Breast epithelium (tissue), 4 donors: ENCODE measurements at places on chromosomes 1 and 21. TPM values are rescaled to one million over a fixed set of nuclear protein-coding genes. Genes with fewer than 3 reads are reported as not detected.
A peak's percentile ranks its signal among the peaks of the same experiment; 100 is the strongest.

GRCh38 chr21:43585924-43586413, 73.3 kb downstream of the HSF2BP start:
- peak; percentile 92 for DNase-seq

GRCh38 chr1:221877311-221877710, 135.4 kb upstream of the DUSP10 start:
- DNase-seq, result no peak

DNA sequence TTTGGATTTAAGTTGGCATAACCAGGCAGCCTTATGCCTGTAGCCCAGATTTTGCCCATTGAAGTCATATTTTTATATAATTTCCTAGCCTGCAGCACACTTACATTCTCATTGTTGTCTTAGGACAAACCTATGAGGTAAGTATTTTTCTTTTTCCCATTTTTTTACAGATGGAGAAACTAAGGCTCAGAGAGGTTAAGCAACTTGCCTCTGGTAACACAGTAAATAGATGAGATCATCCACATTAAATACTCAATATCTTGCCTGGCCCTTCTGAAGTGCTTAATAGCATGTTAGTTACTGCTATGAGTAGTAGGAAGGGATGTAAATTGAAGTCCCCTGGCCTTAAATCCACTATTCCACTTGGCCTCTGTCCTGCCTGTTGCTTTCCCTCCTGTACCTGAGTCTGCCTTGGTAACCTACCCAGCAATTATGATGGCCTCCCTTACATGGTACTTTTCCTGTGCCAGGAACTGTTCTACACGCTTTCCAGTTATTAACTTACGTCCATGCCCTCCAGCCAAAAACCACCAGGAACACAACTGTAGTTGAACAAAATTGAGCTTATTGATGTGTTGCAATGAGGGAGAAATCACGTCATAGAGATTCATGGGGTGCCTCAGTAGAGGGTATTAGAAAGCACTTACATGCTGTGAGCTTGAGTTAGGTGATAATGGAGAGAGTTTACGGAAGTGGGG, 111.6 kb upstream of the FGGY start:
- peak; percentile 72 for DNase-seq

- no peak for DNase-seq
These were observed 147.1 kb downstream of the C1orf21 start for GRCh38 chr1:184533915-184534314.

GRCh38 chr1:92544756-92545165, 58.0 kb upstream of the GFI1 start:
- DNase-seq, result no peak

DNA sequence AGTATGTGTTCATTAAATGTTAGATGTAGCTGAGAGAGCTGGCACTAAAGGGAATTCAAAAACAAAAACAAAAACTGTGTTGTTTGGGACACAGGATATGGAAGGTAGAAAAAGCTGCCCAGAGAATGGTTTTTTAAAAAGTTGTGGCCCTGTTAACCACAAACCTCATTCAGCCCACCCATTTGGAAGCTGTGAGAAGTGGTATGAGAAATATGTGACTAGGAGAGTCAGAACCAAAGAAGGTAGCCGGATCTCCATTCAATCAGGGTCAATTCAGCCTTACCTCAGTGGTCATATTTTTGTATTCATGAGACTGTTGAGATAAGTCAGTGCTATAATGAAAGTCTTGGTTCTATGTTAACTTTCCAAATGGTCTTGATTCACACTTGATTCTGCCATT, 29.8 kb upstream of the CACYBP start:
- DNase-seq, result no peak

GRCh38 chr1:165576536-165576935, 32.7 kb downstream of the LRRC52 start:
- DNase-seq, result no peak

DNA sequence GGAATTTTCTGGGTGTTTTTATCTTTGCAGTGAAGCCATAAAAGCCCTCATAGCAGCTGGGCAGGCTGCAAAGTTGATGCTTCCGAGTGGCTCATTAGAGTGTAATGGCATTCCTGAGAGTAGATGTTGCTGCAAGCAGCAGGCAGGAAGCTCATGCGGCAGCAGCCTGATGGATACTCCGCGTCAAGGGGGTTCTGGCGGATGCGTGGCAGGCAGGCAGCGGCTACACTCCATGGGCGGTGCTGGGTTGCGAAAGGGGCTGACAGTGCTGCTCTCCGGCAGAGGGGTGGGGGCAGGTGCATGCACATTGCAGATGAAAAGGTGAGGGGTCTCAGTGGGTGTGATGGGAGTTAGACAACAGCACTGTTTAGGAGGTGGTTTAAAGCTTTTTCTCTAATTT, 93.2 kb upstream of the AJAP1 start:
- DNase-seq, result no peak

- DNase-seq, result no peak
These were observed 4.4 kb downstream of the ATP1B1 start for GRCh38 chr1:169110689-169111447.

GRCh38 chr1:93845538-93846205, 33.3 kb downstream of the DNTTIP2 start:
- DNase-seq, result no peak

GRCh38 chr1:40715491-40716059, 24.1 kb downstream of the NFYC start:
- DNase-seq, result no peak

- no peak for DNase-seq
These were observed 1629.3 kb downstream of the MRPL39 start for GRCh38 chr21:23977971-23978370.

DNA sequence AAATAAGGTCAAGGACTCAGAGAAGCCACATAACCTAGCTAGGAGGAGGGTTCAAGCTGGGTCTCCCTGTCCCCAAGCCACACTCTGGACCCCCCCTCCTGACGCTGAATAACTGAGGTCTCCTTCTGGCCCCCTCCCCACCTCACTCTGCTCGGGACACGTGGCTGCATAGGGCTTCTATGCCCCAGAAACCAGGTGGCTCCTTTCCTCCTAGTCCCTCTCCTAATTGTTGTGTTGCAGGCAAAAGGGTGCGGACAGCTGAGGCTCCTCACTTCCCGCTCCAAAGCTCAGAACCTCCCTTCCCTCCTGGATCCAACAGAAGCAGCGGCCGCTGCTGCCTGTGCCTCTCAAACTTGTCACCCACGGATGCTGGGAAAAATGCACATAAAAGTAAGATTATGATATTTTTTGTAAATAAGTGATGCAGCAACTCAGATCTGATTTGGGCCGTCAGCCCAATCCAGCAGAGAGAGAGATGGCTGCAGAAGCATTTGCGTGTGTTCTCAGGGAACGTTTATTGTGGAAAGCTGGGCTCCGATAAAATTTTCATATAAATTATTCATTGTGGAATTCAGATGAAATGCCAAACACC, 40.8 kb upstream of the C1orf174 start:
- DNase-seq, result no peak

GRCh38 chr1:40998668-40999067, 19.2 kb downstream of the CTPS1 start:
- no peak for DNase-seq

- DNase-seq, result no peak
These were observed 8.6 kb downstream of the S1PR1 start for GRCh38 chr1:101245246-101245927.

- no peak for DNase-seq
These were observed 11.5 kb downstream of the GPR3 start for GRCh38 chr1:27403931-27404330.

GRCh38 chr1:183794088-183794487, 10.8 kb upstream of the RGL1 start:
- no peak for DNase-seq

GRCh38 chr1:29838738-29839320, 602.5 kb downstream of the PTPRU start:
- no peak for DNase-seq

CR1 gene
- 2.0 TPM for total RNA-seq

CTSS gene
- total RNA-seq, result 36.1 TPM

NR1I3 gene
- not detected for total RNA-seq

NBPF12 gene
- total RNA-seq, result 19.8 TPM

CYP4A22 gene
- 0.44 TPM for total RNA-seq

PPM1J gene
- 4.9 TPM for total RNA-seq

TINAGL1 gene
- 144 TPM for total RNA-seq

ATP1A4 gene
- total RNA-seq, result 4.5 TPM
